Suppressor macrophage (primary cell): ENCODE measurements at places on chromosomes 7 and 10.

- DNase-seq = no peak
Observed at GRCh38 chr10:85444868-85445267, 921.7 kb downstream of the GRID1 start.

DNA sequence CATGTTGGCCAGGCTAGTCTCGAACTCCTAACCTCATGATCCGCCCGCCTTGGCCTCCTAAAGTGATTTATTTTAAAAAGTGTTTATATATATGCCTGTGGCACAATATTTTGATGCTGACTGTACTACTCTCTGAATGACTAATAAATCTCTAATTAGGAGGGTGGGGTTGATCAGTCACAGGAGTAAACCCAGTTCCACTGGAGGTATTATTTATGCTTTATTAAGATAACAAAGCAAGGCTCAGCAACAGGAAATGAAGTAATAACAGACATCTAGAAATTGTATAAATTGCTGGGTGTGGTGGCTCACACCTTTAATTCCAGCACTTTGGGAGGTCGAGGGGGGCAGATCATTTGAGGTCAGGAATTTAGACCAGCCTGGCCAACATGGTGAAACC, 26.0 kb upstream of the MCU start:
- no peak for DNase-seq

- no peak for DNase-seq
Observed at GRCh38 chr7:74364061-74364460, 74.9 kb downstream of the CLIP2 start.

GRCh38 chr7:146728611-146729010, 612.0 kb downstream of the CNTNAP2 start:
- DNase-seq = no peak

- no peak for DNase-seq
Observed at GRCh38 chr10:24259365-24260130, 50.6 kb downstream of the KIAA1217 start.

GRCh38 chr10:110684800-110685446, 40.8 kb downstream of the RBM20 start:
- no peak for DNase-seq

DNA sequence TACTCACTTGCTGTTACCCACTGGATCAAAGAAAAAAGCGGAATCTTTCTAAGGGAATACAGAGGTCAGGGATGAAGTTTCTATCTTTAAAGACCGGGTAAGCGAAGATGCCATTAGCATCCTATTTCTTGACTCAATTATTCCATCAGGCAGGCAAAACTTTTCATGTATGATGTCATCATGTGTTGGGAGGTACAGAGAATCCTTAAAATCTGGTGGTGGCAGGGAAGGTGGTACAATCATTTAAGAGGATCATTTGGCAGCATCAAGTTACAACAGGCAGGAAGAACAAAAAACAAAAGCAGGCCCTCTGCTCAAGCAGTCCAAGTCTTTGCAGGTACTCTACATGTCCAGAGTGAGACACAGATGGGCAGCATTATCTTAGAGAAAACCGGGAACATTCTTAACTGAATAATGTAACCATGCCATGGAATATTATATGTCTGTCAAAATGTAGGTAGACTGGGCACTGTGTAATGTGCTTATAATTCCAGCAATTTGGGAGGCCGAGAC, 3.8 kb downstream of the URGCP start:
- DNase-seq = no peak

GRCh38 chr10:113970641-113971040, 73.0 kb upstream of the ADRB1 start:
- no peak for DNase-seq

DNA sequence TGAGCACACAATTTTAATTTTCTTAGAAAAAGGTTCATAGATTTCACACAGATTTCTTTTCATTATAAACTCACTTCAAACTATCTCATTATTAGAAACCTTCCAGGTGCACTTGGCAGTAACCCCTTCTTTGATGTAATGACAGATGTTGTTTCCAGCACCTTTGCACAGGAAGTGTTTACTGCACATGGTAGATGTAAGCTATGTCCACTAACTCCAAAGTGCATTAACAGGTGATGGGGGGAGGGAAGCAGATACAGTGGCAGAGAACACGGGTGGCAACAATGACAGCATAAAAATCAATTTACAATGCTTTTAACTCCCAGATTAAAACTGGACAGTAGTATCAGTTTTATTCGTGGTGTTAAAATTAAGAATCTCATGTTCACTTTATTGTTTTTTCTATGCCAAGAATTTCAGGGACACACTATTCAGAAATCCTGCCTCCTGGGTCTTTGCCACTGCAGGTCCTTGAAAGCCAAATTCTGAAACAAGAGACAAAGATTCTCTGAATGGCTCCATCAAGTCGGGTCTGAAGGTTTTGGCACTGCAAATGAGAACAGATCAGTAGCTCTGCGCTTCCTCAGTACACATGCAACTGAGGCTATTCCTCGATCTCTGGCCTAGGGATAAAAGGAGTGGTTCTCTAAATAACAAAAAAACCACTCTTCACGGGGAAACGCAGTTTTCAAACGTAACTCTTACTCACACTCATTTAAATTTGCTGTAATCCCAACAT, 187.7 kb downstream of the JAZF1 start:
- no peak for DNase-seq

DNA sequence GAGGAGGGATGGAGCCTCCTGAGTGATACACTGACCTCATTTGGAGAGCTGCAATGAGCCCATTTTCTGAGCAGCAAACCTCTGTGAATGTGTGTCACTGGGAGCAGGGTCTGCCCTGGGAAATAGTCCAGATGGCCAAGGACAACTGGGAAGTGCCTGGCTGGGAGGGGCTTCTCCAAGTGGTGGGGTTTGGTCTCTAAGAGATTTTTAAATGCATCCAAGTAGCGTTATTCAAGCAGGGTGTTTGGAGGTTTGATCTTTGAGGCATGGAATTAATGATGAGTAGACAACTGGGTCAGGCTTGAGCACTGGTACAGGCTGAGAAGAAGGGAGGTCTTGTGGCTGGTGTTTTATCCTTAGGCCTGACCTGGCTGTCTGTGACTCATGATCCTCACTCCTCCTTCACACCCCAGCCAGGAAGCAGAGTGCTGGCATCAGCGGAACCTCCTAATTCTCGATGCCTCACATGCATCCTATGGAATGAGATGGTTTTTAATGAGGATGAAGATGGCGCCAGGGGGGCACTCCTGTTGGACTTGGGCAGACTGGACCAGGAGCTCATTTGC, 3.3 kb downstream of the GOLGA7B start:
- DNase-seq = peak; percentile 44

DNA sequence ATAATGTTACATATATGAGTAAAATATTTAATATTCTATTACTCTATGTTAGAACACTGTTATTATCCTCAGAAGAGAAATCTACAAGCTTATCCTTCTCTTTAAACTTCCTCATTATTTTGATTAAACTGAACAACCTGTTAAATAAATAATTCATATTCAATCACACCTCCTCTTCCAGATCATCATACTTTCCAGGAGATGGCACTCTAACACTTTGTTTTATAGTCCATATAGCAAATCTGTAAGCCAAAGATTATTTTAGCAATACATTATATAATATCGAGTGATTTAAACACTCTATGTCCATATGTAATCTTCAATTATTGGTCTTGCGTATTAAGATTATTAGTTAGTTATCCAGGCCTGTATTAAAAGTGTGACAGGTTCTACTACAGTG, 694.1 kb downstream of the ANKRD7 start:
- no peak for DNase-seq

DNA sequence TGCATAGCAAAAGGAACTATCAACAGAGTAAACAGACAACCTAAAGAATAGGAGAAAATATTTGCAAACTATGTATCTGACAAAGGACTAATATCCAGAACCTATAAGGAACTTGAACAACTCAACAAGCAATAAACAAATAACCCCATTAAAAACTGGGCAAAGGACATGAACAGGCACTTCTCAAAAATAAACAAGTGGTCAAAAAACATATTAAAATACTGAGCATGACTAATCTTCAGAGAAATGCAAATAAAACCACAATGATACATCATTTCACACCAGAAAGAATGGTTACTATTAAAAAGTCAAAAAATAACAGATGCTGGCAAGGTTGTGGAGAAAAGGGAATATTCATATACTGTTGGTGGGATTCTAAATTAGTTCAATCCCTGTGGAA, 17.1 kb downstream of the MAGI2 start:
- no peak for DNase-seq

- DNase-seq = peak; percentile 57
Observed at GRCh38 chr7:43761938-43762692, 3.6 kb downstream of the BLVRA start.

DNA sequence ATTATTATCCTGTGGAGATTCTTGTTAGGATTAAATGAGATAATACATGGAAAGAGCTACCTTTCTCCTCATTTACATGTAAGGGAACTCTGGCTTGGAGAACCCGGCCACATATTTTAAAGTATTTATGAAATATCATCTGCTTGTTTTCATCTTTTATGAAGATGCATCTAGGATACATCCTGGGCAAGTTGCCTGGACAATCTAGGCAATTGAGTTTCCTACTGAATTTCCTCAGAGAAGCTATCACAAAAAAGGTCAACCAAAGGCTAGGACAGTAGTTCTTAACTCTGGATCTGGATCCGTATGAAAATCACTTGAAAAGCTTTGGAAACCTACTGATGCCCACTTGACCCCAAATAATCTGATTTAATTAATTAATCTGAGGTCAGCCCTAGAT, 140.7 kb downstream of the MTPAP start:
- no peak for DNase-seq

DNA sequence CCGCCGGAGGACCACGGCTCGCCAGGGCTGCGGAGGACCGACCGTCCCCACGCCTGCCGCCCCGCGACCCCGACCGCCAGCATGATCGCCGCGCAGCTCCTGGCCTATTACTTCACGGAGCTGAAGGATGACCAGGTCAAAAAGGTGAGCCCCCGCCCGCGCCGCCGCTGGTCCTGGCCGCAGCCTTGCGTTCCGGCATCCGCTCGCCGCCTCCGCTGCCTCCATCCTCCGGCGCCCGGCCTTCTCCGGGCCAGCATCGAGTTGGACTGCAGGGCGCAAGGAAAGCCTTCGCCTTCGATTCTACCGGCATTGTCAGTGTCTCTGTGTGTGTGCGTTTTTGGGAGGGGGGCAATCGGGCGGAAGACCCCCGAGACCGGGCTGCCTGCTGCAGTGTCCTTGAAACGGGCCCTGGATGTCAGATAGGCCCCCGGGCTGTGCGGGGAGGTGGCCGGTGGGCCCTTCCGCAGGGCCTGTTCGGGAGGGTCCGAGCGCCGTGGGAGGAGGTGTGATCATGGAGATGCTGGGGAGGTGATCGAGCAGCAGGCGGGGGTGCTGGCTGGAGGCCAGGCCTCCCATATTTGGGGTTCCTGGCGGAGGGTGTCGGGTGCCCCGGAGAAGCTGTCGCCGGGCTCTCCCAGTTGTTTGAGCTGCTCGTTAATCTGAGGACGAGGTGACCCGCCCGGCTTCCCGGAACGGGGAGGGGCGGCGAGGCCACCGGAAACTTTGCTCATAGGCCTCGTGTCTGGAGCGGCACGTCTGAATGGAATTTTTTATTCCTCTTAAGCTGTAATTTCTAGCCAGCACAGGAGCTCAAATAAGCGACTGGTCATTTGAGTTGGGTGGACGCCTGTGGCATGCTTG, 40.8 kb downstream of the HK1 start:
- peak; percentile 70 for DNase-seq

GRCh38 chr7:149285603-149286002, 23.6 kb downstream of the ZNF783 start:
- DNase-seq = peak; percentile 26

DNA sequence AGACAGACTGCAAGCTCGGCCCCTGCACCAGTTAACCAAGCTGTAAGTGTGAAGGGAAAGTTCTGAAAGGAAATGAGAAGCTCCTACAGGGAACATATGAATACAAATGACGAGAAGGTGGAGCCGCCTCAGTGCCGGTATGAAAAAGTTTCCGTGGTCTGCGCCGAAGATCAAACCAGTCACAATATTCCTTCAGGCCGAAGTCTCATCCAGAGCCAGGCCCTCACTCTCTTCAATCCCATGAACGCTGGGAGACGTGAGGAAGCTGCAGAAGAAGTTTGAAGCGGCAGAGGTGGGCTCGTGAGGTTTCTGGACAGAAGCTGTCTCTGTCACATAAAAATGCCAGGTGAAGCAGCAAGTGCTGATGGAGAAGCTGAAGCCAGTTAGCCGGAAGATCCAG, 71.9 kb downstream of the CFAP46 start:
- DNase-seq = no peak

GRCh38 chr7:32330602-32331001, 159.6 kb downstream of the LSM5 start:
- no peak for DNase-seq

- DNase-seq = peak; percentile 71
Observed at GRCh38 chr7:134954197-134955082, 31.9 kb upstream of the AGBL3 start.

DNA sequence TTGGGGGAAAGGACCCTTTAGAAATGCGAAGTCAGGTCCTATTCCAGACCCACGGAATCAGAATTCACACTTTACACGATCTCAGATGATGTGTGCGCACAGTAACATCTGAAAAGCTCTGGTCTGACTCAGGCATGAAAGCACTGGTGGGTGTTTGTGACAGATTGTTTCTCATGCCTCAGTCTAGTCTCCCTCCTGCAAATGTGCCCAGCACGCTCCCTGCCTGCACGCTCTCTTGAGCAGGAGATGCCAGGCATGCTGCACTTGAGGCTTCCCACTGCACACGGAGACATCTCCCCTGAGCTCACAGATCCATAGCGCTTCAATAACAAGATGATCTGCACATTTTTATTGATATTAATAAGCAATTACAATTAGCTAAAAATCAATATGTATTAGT, 23.6 kb upstream of the ZNF37A start:
- DNase-seq = no peak

DNA sequence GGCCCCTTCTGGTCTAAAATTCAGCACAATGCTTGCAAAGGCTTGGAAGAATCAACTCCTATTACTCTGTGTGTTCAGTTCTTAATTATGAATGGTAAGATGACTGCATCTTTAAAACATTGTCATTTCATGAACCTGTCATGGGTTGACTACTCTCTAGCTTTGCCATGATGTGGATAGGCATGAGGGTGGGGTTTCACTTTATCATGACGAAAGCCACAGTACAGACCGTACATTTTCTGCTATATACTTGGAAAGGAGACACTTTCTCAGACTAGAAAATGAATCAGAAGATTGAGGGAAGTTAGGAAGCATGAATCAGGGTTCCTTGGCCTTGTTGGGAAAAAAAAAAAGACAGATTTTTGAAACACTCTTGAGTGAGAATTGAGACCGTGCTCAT, 19.7 kb upstream of the MSRB2 start:
- DNase-seq = no peak

DNA sequence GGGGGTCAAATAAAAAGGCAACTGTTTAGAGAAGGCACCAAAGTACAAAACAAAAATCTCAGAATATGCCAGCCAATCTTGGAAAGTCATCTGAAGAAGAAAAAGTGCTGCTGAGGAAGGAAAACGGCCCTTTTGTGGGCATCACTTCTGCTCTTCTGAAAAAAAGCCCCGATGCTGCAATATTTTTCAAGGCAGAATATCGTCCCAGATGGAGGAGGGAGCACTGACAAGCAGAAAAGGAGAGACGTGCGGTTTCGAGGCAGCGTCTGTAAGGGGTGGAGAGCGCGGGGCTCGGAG, 959 bp upstream of the ATRNL1 start:
- peak; percentile 11 for DNase-seq
